ENCODE measurements at places on chromosomes 2 and 18. TPM values are rescaled to one million over a fixed set of nuclear protein-coding genes. Genes with fewer than 3 reads are reported as not detected.

Gene SPAG16
- 35.2 TPM for total RNA-seq

Gene UGT1A4
- total RNA-seq: not detected

Gene CROCC2
- total RNA-seq: 0.41 TPM

Gene CHRNG
- total RNA-seq: not detected

Gene KCNS3
- total RNA-seq: not detected

Data from fibroblast of the aortic adventitia (primary cell).